ENCODE measurements at places on chromosomes 2 and 18. TPM values are rescaled to one million over a fixed set of nuclear protein-coding genes. Genes with fewer than 3 reads are reported as not detected.

Gene SP9
- total RNA-seq, result not detected

Gene LIMS4
- not detected for total RNA-seq

Gene HMSD
- not detected for total RNA-seq

Gene DLX2
- not detected for total RNA-seq

Gene SCYGR4
- total RNA-seq, result not detected

Gene FOXD4L1
- total RNA-seq, result 0.36 TPM

Gene C2orf72
- total RNA-seq, result 0.20 TPM

GRCh38 chr2:176854062-176854461 is 358.5 kb upstream of the HNRNPA3 start:
- no peak for DNase-seq

DNA sequence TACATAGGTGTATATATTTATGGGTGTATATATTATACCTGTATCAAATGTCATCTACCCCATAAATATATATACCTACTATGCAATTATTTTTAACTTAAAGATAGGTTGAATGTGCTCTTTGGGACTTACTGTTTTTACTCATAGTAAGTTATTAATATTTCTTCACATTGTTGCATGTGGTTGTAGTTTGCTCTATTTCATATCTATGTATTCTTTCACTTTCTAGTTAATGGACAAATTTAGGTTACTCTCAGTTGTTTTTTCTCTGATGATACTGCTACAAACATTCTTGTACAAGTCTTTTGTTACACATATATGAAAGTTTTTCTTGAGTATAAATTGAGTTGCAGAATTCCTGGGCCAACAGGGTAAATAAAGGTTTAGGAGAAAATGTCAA is 601.8 kb upstream of the ID2 start:
- DNase-seq, result no peak

GRCh38 chr2:7819316-7819715 is 862.5 kb upstream of the ID2 start:
- no peak for DNase-seq

GRCh38 chr2:235577404-235578330 is 83.8 kb downstream of the AGAP1 start:
- no peak for DNase-seq

DNA sequence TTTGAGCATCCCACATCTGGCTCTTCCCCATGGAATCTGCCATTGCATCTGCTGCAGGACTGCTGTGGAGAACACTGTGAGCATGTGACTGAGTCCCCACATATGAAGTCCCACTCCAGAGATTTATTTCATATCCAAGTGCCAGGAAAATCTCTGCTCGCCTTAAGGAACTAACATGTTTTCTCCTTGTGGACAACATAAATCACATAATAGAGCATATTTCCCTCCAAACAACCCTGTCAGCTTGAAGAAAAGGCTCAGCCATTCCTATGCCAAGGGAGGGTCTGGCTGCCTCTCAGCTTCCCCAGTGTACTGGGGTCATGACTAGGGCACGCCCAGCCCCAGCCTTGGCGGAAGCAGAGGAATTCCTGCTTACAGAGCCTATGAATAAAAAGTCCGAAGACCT is 193.7 kb downstream of the DNER start:
- DNase-seq, result no peak

DNA sequence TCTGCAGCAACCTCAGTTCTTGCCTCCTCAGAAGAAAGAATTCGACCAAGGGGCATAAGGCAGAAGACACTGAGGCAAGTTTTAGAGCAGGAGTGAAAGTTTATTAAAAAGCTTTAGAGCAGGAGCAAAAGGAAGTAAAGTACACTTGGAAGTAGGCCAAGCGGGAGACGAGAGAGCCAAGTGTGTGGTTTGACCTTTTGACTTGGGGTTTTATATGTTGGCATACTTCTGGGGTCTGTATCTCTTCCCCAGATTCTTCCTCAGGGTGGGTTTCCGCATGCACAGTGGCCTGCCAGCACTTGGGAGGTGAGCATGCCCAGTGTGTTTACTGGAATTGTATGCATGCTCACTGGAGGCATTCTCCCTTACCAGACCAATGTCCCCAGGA is 59.3 kb upstream of the ANKRD44 start:
- DNase-seq, result no peak

DNA sequence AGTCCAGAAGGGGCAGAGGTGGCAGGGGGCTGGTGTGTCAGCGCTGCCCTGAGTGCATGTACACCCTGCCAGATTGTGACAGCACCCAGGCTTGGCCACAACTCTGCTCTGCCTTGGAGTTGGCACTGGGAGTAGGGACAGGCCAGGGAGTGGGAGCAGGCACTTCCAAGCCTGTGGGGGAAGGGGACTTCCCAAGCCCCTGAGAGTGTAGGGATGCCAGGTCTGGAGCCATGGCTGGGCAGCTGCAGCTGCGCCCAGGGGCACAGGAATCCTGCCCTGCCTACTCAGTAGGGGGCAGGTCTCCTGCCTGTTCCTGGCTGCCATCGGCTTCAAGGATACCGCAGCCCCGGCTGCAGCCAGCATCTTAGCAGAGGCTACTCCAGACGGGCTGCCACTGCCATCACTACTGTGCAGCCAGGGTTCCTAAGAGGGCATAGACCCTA is 109.4 kb downstream of the CALCRL start:
- DNase-seq, result no peak

DNA sequence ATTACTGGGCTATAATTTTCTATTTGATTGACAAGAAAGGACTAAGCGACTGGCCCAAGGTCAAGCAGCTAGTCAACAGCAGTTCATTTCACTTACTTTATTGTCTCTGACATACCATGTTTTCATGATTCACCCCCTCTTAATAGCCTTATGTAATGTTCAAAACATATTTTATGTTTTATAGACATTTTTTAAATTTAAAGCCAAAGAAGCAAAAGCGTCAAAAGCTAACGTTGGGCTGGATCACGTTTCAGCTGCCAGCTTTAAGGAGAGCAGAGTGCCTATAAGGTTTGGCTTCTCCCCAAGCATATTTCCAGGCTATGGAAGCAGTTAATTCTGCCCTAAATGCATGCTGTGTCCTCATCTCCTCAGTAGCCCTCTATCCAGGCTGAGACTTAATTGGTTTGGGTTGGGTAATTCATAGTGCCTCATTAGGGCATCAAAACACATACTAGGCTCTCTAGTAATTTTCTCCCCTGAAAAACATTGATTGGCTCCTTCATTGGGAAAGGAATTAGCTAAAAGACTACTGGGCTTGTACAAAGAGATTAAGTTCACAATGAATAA is 94.8 kb upstream of the CREB1 start:
- DNase-seq, result no peak

DNA sequence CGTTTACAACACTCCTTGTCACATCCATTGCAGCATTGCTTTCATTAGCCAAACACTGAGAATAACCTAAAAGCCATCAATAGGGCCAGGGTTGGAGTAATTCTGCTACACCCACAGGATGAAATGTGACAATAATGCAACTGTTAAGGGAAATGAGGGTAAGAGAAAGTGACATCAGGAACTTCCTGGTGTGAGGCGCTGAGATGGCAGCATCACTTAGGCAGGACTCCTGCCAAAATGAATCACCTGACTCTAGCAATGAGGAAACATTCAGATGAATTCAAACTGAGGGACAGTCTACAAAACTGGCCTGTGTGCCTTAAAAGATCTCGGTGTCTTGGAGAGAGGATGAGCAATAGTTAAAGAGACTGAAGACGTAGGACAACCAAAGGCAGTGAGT is 115.6 kb upstream of the AGAP1 start:
- DNase-seq, result no peak

DNA sequence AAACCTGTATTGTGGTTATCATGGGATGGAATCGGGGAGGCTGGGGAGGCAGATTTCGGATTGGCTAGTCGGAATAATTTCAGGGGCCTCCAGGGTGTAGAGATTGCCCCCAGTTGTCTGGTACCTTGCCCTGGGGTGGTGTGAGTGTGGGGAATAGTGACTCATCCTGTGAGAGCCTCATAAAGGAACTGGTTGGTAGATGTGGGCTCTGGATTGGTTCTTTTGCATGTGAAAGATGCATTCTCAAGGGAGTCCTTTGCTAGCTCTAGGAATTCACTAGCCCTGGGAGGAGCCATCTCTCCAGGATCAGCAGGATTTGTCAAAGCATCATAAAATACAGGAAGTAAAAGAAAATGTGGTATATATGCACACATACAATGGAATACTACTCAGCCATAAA is 331.6 kb downstream of the SETBP1 start:
- DNase-seq, result no peak

- no peak for DNase-seq
Observed at GRCh38 chr2:211401328-211401727, 844.9 kb downstream of the CPS1 start.

DNA sequence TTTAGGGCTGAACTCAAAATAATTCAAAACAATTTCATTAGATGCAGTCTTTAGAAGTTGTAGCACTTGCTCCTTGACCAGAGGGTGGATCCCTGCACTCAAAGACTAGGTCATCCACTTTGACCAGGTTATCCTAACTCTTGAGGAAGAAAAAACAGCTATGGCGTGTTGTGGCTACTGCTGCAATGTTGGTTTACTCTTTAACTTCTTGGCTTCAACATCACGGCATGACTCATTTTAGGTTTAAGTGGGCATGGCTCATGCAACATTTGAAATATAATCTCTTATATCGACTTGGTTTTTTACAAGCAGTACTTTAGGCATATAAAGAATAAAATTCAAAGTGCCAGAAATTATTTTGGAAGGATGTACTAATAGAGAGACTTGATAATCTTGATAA is 35.4 kb downstream of the ANKRD29 start:
- DNase-seq, result no peak

DNA sequence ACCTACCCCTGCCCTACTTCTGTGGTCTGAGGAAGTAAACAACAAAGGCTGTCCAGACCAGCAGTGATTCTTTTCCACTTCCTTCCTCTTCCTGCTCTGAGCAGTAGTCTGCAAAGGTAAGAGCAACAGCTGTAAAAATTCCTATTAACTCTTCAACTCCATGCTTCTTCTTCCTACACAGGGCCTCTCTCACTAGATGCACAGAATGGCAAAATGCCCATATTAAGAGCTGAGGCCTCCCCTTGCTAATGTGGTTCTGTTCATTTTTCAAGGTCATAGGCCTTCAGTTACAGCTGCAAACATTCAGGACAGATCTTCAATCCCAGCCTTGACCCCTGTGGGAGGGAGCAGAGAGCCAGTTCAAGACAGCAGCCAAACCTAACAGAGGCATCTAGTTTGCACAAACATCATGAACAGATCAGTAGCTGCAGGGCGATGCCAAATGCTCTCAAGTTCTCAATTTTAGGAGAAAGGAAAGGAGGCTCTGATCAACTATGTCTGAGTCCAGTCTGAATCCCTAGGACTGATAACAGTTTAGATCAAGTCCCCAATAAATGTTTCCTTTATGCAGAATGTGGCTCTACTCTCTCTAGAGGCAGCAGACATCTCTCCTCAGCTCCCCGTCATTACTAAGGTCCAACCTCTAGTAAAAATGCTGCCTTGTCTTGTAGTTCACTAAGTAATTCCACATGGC is 20.9 kb downstream of the SLC40A1 start:
- no peak for DNase-seq

DNA sequence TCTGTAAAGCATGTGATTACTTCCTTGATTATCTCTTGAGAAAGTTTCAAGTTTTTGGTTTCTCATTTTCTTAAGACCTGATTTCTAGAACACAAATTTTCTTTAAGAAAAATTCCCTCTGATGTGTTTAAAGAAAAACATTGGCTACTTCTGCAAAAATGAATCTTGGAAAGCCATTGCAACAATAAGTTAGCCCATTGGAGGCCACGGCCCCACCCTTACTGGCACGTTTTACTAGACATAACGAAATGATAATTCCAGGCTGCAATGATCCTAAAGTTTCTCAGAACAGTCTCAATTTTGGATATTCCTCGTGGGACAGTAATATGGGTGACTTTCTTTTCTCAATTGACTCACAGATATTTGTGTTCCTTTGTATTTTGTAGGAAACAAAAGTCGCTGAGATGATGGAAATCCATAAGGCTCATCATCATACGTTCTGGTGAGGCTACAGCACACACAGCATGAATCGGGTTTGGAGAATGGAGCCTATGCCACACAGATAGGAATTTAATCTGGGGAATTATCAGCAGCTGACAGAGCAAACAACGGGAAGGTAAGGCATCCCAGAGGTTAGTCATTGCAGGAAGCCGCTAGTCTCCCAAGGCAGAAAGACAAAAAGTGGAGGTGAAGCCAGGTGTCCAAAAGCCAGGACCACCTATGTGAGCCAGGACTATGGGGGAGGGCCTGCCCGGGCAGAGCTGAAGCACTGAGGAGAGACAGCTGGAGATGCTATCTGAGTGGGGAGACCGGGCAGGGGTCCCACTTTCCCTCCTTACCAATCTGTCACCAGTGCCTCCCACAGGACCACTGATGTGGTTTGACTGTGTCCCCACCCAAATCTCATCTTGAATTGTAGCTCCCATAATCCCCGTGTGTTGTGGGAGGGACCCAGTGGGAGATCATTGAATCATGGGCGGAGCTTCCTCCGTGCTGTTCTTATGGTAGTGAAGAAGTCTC is 35.9 kb downstream of the SOWAHC start:
- DNase-seq, result no peak

GRCh38 chr2:62110415-62111025 is 85.4 kb upstream of the B3GNT2 start:
- DNase-seq, result no peak

DNA sequence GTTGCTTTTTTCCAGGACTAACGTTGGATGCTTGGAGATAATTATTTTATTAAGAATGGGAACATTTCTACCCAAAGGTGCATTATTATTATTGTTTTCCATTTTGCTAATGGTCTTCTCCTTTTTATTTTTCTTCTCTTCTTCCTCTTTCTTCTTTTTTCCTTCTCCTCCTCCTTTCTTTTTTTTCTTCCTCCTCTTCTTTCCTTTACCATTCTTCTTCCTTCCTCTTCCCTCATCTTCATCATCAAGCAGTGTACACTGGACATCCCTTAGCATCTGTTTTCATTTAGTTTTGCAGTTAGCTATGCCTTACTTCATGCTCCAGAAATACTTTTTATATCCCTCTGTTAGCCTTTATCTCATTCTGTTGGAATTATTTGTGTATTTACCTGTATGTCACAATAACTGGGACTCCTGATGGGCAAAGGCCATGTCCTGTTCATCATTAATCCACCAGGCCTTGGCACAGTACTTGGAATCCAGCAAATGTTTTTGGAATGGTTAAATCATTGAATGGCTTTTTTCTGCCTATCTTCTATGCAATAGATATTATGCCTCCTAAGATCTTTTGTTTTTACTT is 162.7 kb downstream of the CAMKMT start:
- DNase-seq, result no peak

GRCh38 chr18:7237673-7238272 is 6.9 kb downstream of the LRRC30 start:
- no peak for DNase-seq

- DNase-seq, result no peak
Observed at GRCh38 chr2:77567723-77568122, 45.5 kb upstream of the LRRTM4 start.
